Activated naive CD4-positive, alpha-beta T cell treated with anti-CD3 and anti-CD28 coated beads, Interleukin-2, amount 50 U/mL, for 72 hours (primary cell): ENCODE measurements at places on chromosomes 6 and 20.
A peak's percentile ranks its signal among the peaks of the same experiment; 100 is the strongest.

DNA sequence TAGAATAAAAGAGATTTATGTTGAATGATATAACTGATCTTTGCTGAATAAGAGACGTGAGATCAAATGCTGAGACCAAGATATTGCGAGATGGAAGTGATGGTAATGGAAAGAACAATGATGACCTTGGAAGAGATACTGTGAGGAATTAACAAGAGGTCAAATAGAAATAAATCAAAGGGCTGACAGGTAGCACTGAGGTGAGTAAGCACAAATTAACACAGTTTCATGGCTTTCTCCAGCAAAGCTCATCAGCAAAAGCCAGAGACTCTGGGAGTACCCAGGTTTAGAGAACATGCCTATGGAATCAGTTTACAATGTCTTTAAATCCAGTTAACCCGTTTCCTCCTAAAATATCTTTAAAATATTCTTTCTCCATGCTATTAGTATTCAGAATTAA, 53.3 kb downstream of the POU3F2 start:
- DNase-seq: no peak

DNA sequence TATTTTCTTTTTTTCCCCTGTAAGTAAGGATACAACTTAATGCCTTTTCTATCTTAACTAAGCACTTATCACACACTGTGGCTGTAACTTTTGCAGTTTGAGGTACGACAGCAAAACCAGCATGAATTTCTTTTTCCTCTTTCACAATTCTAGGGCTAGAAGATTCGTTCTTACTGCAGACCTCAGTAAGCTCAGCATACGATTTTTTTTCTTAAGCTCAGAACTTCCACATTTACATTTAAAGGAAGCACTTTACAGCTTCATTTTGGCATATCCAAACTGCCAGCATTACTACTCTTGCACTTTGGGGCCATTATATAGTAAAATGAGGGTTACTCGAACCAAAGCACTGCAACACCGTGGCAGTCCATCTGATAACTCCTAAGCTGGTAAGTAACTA, 889 bp upstream of the CHMP4B start:
- no peak for DNase-seq

GRCh38 chr6:4979426-4979825, 24.4 kb downstream of the RPP40 start:
- DNase-seq: no peak

- no peak for DNase-seq
Measured at GRCh38 chr6:14130435-14131075, 13.0 kb downstream of the CD83 start.

DNA sequence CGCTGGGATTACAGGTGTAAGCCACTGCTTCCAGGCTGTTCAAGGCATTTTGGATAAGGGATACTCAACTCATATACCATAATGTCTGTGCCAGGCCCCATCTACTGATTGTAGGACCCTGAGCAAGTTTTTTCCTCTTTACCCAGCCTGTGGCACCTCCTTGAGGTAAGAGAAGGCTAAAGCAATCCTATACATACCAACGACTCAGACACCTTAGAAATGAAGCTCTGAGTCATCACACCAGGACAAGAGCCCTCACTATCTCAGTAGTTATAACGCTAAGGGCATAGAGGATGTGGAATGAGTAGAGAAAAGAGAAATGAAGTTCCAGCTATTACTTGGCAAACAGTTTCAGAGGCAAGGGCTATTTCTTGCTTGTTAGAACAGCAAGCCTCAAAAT, 16.9 kb downstream of the NDRG3 start:
- DNase-seq: no peak

DNA sequence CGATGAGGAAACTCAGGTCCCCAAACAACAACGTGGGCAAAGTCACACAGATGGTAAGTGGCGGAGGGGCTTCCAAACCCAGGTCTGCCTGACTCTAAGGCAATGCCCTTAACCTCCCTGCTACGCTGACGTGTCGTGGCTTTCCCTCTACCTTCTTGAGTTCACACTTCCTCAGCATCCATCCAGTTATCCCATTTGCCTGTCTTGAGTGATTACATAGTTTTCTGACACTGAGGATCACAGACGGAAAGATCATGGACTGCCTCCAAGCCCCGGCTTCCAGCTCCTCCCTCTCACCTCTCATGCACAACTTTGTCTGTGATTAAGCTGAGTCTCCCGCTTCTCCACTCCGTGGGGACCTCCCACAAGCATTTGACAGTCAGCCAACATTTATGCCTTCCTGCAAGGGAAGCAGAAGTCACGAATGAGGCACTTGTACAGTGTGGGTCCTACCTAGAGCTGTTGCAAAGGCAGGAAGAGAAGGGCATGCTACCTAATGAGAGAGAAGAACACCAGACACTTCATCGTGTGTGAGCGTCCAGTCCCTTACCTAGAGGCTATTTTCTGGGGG, 33.8 kb downstream of the TBC1D7 start:
- no peak for DNase-seq

GRCh38 chr6:119978274-119978889, 628.8 kb upstream of the MAN1A1 start:
- no peak for DNase-seq

DNA sequence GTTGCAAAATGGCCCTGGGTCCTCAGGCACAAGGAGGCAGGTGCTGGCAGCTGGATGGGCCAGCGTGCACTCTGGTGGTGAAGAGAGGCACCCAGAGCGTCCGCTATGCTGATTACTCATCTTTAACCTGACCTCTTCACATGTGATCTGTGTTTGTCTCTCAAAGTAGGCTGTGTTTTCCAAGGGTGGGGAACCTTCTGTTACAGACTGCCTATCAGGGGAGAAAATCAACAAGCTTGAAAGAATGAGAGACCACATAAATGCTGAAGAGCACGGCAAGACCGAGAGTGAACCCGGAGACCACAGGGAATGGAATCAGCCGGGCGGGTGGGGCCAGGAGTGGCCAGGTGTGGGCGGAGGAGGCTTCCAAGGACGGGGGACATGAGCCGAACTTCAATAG, 16.2 kb downstream of the BNIP5 start:
- DNase-seq: no peak

GRCh38 chr6:167127785-167128531, 5.1 kb downstream of the CCR6 start:
- DNase-seq: no peak

GRCh38 chr6:25489399-25489798, 162.6 kb upstream of the SCGN start:
- DNase-seq: no peak

DNA sequence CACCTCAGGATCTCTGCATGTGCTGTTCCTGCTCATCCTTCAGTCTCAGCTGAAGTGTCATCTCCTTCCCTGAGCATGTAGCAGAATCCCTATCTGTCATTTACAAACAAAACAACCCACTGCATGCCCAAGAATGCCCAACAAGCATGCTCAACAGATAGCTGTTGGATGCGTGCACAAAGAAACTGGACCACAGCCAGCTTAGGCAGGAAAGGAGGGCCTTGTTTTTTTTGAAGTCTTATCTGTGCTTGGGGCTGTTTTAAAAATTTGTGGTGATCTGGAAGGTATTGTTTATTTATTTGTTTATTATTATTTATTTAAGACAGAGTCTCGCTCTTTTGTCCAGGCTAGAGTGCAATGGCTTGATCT, 18.5 kb upstream of the SLC16A10 start:
- DNase-seq: no peak

GRCh38 chr6:73610444-73611275, 43.1 kb downstream of the SLC17A5 start:
- no peak for DNase-seq

DNA sequence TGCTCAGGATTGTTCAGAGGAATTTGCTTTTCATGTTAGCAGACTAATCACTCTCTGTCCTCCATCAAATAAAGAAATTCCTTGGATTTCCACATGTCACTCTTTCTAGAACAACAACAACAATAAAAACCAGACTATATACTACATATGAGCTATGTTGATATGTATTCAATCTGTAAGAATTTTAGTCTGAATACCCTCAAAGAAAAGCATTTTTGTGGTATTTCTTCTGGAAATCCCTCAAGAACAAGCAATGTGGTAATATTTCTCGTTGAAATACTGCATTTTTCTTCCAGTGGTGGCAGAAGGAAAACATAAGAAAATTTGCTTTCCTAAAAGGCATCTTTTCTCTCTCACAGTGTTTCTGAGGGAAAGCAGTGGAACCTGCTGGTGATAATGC, 312.6 kb upstream of the RSPO3 start:
- no peak for DNase-seq

- DNase-seq: no peak
Measured at GRCh38 chr6:89048985-89049384, 31.6 kb upstream of the PNRC1 start.

GRCh38 chr6:7672066-7673062, 53.5 kb upstream of the BMP6 start:
- no peak for DNase-seq

DNA sequence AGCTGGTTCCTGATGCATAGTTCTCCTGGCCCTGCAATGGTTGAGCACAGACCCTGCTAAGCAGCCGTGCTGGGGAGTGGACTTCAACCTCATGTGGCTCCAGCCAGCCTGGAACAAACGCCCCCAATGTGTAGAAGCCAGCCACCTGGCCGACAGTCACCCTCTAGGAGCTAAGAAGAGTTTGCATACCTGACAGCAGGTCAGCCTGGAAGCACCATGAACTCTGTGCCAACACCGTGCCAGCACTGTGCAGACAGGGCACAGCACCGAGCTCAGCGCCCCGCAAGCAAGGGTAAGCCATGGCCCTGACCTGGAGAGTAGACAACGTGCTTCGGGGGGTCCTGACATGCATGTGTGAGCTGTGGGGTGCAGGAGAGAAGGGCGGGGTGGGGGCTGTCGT, 356.3 kb downstream of the ZFAND3 start:
- no peak for DNase-seq

DNA sequence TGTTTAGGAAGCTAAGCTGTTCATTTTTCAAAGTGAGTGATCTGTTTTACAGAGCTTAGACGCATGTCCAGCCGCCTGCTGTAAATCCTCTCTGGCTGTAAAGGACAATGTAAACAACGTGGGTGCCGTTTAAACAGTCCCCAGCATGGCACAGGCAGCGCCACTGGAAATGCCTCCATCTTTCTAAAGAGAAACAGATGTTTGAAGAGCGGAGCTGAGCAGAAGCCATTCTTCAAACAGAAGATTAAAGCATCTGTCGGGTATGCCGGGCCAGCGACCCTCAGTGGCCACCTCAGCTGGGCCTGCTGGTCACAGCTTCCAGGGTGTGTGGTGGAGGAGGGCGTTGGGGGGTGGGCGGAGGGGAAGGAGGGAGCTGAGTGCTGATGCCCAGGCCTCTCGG, 138.6 kb downstream of the ERMARD start:
- DNase-seq: no peak

DNA sequence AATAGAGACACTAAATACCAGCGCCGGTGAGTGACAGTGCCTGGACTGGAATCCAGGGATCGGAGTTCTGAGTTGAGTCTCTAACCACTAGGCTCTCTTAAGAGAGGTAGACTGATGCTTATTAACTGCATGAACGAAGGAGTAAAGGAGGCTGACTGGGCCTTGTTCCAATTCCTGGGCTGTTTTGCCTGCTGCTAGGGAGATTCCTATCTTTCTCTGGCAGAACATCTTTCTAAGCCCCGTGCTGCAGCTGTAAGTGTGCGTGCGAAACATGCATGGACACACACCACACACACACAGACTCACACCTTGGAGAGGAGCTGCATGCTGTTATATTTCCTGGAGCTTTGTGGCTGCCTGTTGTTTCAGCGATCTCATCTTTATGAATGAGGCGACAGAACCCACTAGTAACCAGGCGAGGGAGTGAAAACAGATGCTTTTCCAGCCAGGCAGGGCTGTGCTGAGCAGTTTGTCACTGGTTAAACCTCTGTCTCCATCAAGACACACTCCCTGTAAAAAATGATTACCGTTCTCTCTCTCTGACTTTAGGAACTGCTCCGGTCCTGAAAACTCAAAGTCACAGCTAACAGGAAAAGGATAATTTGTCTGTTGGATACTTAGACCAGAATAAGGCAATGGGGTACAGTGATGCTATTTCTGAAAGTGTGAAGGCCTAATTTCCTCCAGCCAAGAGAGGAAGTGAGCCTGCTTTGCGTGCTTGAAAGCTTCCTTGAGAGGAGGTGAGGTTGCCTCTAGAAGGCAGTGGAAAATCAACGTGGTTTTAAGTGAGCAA, 157.4 kb upstream of the ZNF217 start:
- peak; percentile 40 for DNase-seq

GRCh38 chr6:161630674-161631073, 356.8 kb upstream of the AGPAT4 start:
- no peak for DNase-seq

DNA sequence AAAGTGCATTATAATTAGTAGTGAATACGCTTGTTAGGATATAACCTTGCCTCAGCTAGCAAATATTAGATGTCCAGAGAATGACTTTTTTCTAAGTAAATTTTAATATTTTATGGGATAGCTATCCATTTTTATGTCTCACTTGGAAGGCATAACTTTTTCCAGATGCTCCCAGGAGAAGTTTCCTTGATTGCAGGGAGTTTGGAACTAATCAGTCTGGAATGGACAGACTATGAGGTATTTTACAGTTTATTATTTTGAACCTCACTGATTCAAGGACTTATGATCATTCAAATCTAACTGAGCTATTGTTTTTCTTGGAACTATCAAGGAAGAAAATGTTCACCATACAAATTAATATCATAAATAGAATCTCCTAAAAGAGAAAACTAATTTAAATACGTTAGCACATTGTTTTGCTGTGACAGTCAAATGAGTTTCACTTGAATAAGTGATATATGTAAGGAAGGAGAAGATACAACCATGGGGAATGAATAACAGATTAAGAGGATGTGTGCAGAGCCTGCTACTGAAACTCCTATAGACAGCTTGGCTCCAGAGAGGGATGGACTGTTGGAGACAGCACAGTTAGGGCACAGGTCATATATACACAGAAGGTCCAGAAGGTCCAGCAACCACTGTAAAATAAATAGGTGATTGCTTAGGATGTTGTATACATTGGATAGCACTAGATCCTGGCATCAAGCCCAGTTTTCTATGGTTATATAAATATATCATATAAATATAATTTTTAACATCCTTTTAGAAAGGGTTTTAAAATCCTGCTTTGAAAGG, 20.6 kb upstream of the LCA5 start:
- no peak for DNase-seq

GRCh38 chr6:14638906-14639761, 521.6 kb downstream of the CD83 start:
- DNase-seq: no peak

DNA sequence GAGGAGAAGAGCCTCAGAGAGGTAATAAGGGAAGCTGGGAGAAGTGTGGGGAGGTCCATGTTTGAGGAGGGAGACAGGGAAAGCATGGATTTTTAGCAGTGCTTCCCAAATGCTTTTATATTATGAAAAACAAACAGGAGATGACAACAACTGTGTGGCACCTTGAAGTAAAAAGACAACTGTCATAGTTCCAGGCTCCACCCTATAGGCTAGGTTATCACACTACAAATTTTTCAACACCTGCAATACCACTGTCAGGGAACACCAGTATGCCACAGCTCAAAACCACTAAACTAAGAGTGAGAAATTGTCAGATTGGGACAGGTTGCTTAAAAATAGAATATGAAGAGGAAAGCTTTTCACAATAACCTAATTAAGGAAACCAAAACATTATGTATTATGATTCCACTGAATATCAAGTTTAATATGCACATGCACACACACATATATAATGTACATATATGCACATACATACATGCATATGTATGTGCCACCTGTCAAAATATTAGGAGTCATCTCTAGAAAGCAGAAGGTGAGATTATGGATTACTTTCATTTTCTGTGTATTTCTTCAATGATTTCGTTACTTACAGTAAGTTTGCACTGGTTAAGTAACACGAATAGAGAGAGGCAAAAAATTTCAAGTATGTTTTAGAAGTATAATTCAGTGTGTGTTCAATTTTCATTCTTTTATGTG, 261.2 kb downstream of the PTPRK start:
- DNase-seq: peak; percentile 12

- no peak for DNase-seq
Measured at GRCh38 chr20:23381876-23382275, 19.9 kb downstream of the GZF1 start.

GRCh38 chr6:163180874-163181541, 233.5 kb upstream of the QKI start:
- no peak for DNase-seq
